Panc1 (cell line): ENCODE measurements at places on chromosomes 1 and 21. TPM values are rescaled to one million over a fixed set of nuclear protein-coding genes. Genes with fewer than 3 reads are reported as not detected.

ATAD3C gene
- 10.6 TPM for total RNA-seq

MYOG gene
- not detected for total RNA-seq

PGBD2 gene
- 7.1 TPM for total RNA-seq

LRRC3 gene
- total RNA-seq: 3.3 TPM
